ENCODE measurements at places on chromosomes 11 and 22.

DNA sequence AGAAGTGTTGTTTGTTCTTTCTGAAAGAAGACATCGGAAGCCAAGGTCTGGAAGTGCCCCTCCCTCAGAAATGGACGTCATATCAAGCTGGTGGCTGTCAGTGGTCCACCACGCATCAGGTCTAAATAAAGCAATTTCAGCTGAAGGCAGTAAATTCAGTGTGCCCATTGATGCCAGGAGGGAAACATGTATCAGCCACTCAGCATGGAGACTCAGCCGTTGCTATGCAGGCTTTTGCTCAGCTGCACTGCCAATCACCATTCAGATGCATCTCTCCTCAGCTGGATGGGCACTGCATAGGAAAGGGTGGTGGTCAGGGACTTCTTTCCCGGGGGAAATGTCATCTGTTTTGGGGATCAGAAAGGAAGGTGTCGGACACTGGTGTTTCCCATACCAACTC lies 878.2 kb downstream of the NTM start:
- no peak for DNase-seq

DNA sequence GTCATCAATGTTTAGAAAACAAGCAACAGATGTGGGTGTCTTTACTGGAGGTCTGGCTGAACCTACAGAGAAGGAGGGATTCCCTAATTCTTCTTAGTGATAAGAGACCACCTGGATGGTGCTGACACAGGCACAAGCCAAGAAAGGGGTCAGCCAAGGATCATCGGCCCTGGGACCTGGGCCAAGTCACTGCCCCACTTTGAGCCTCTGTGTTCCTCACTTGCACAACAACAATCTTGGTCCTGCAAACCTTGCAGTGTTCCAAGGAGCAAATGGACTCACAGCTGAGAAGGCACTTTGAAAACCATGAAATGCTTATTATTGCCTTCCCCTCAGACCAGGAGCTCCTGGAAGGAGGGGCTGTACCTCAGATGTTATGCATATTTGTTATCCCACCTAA lies 7.0 kb upstream of the KCNE3 start:
- no peak for DNase-seq

GRCh38 chr11:32584921-32585320 lies 1.3 kb downstream of the EIF3M start:
- DNase-seq, result no peak

DNA sequence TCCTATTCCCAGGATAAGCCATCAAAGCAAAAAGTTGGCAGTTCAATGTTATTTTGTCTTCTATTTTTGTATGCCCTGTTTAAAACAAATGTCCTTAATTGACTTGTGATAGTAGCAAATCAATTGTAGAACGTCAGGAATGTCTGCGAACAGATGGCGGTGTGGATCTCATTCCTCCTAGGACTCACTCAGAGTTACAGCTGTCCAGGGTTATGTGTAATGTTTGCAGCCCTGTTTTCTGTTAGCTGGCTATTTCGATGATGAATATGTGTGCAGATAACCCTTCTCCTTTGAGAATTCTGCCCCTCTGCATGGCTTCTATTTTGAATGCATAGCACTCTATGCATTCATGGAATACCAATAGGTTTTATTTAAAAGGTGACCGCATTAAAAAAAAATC lies 1248.0 kb upstream of the CNTN5 start:
- DNase-seq, result no peak

- DNase-seq, result no peak
These were observed 19.2 kb downstream of the DHCR7 start for GRCh38 chr11:71428861-71429435.

GRCh38 chr11:65468874-65469333 lies 29.9 kb upstream of the MALAT1 start:
- no peak for DNase-seq

GRCh38 chr22:31323578-31324550 lies 22.3 kb downstream of the PATZ1 start:
- no peak for DNase-seq

GRCh38 chr11:82969811-82970210 lies 68.3 kb downstream of the DDIAS start:
- DNase-seq, result no peak

GRCh38 chr22:30047364-30047738 lies 32.9 kb upstream of the HORMAD2 start:
- DNase-seq, result peak; percentile 85

- DNase-seq, result no peak
These were observed 52.5 kb downstream of the TRIM44 start for GRCh38 chr11:35714882-35715627.

- DNase-seq, result no peak
These were observed 25.6 kb downstream of the SYT7 start for GRCh38 chr11:61555051-61555969.

DNA sequence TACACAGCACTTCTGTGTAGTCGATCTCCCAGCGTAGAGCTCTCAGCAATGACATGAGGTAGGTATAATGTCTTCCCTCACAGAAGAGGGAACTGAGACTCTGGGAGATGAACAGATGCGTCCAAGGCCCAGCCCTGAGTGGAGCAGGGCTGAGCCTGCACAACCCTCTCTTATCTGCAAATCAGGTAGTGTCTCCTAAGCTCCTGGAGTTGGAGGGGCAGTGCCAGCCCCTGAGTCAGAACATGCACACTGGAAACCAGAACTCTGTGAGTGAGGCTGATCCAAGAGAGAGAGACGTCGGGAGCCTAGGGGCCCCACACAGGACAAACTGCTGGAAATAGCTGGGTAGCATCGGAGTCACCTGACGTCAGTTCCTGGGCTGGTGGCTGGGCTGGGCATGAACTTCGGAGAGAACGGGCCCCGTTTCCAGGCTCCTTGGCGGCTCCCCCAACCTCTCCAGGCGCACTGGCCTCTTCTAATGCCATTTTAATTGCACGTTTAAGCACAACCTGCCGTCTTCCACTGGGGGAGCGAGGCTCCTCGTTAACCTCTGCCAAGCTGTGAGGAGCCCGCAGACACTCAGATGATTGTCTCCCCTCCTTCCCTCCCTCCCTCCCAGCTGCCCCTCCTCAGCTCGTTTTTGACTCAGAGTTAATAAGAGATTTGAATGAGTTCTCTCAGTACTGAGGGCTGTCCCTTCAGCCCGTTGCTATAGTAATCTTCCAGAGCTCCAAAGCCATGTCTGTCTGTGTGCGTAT lies 191.2 kb upstream of the TBCEL start:
- no peak for DNase-seq

GRCh38 chr11:6219359-6219758 lies 14.0 kb downstream of the C11orf42 start:
- DNase-seq, result no peak

DNA sequence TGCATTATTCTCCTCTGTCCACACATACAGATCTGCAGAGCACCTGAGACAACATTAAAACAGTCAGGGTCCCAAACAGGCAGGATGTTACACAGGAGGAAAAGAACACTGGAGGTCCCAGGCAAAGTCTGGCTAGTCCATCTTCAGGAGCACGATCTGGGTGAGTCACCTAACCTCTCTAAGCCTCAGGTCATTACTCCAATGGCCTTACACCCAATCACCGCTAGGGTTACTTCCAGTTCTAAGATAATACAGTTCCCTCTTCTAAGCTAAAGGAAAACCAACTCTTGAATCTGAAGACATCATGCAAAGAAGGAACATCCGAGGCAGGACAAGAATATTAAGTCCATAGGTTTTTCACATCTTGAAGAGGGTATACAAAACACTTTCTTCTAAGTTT lies 24.5 kb downstream of the ASCC2 start:
- no peak for DNase-seq

- no peak for DNase-seq
These were observed 809.1 kb downstream of the BRD1 start for GRCh38 chr22:49018601-49019000.

DNA sequence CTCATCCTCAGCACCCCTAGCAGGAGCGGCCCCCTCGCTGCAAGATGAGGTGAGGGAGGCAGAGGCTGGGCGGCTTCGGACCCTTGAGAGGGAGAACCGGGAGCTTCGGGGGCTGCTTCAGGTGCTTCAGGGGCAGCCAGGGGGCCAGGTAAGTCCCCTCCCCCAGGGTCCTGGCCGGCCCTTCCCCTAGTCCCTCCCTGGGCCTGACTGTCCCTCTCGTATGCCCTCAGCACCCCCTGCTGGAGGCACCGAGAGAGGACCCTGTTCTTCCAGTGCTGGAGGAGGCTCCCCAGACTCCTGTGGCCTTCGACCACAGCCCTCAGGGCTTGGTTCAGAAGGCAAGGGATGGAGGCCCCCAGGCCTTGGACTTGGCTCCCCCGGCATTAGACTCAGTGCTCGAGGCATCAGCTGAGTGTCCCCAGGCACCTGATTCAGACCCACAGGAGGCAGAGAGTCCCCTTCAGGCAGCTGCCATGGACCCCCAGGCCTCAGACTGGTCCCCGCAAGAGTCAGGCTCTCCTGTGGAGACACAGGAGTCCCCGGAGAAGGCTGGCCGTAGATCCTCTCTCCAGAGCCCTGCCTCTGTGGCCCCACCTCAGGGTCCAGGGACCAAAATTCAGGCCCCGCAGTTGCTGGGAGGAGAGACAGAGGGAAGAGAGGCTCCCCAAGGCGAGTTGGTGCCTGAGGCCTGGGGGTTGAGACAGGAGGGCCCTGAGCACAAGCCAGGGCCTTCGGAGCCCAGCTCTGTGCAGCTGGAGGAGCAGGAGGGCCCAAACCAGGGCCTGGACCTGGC lies 4.0 kb downstream of the CCDC88B start:
- no peak for DNase-seq

DNA sequence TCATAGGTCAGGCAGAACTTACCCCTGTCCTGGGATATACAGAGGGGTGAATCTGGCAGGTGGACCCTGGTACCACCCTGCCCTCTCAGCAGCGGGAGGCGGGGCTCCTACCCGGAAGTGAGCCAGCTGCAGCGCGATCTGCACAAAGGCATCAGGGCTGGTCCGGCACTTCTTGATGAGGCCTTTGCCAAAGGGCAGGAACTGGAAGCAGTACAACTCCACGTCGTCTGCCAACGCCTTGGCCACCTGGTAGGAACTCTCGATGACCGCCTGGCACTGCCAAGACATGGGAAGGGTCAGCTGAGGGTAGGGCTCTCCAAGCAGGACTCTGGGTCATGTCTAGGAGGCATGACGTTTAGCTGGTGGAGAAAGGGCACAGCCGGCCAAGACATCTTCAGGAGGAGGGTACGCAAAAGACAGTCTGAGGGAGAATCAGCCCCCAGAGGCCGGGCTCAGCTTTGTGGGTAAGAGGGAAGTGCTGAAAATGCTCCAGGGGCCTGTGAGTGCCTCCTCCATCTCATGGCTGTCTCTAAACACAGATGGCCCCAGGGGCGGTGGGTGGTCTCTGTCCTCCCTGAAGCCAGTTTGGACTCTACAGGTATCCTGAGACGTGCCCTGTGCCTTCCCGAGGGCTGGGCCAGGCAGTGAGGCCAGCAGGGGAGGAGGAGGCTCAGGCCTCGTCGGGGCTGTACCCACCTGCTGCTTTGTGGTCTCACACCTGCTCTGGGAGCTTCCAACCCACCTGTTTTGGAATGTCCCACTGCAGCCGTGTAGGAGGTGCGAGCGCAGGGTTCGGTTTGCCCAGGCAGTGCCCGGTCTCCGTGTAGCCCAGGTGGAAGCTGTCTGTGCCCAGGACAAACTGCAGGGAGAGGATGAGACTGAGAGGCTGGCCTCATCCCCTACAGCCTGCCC lies 6.7 kb downstream of the CPT1B start:
- DNase-seq, result no peak

DNA sequence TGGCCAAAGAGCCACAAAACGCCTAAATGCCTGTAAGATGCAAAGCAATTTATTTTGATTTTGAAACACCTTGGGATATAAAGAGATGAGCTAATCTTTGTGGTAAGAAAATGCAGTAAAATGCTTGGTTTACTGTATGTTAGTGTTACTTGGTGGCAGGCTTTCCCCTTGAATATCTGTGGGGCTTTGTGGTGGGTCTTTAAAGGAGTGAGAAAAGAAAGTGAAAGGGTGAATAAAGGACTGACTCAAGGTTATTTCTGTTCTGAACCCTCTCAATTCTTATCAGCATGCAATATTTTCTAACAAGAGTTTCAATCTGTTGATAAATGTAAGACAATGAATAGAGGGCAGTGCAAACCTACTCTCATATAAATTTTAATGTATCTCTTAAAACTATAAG lies 1555.9 kb upstream of the RAG2 start:
- DNase-seq, result no peak

GRCh38 chr11:112320668-112321067 lies 60.0 kb upstream of the PLET1 start:
- no peak for DNase-seq

DNA sequence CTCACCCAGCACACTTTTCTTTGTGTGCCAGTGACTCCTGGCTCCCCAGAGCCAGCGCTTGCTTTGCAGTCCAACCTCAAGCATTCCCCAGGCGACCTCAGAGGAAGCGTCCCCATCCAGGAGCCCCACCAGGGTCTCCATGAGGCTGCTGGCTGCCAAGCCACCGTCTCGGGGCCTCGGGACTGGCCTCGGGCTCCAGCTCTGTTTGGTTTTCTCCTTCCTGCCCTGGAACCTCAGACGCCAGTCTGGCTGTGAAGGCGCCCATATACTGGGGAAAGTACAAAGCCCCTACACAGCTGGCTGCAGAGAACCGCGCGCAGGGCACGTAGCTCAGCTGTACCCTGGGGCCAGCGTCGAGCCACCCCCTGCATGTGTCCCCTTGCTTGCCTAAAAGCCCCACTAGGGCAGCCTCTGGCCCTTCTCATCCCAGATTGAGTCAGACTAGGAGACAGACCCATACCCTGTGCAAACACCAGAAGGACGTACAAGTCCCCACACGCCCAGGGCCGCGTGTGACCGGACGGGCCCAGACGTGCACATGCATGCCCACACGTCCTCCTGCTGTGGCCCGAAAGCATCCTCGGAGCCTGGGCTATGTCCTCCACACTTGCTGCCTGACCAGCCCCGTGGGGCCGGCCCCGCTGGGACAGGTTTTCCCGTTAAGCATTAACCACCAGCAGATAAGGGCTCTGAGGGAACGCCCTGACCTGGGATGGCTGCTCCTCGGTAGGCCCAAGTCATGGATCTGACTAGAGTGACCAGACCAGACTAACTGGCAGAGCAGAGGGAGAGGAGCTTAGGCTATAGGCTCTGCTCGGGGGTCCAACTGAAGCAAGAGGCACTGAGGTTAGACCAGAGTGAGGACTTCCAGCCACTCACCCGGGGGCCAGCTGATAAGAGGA lies 4.2 kb upstream of the SYT8 start:
- DNase-seq, result no peak

- no peak for DNase-seq
These were observed 7.1 kb downstream of the PRPF19 start for GRCh38 chr11:60899046-60899936.

GRCh38 chr11:93933230-93933629 lies 82.8 kb upstream of the VSTM5 start:
- DNase-seq, result no peak

DNA sequence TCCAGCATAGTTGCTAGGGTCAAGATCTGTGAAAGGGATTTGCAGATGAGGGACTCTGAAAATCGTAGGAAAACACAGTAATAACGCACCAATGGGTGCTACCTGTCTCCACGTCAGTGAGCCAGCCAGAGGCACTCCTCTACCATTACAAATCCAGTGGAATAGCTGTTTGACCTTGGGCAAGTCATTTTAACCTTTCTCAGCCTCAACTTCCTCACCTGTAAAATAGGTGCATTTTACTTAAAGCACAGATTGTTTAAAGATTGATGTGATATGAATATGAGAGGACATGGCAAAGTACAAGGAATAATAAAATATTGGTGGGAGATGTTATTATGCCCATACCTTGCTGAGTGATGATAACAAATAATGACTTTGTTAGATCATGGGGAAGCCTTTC lies 148.1 kb upstream of the TTC12 start:
- DNase-seq, result no peak
